ENCODE measurements at places on chromosomes 1 and 21.

DNA sequence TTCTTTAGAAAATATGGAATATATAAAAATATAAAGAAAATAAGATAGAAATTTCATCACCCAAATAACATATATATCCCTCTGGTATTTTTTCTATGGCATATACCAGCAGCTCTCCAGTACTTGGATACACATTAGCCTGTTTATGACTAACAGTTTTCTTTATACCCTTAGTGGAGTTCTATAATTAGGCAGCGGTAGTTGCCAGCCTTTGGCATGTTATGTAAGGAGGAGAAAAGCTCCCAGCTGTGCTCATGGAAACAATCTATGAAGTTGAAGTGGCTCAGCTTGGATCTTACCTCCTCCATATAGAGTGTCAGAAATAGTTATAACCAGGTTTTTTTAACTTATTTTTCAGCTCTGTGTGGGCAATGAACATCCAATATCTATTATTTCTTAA, 1636.8 kb downstream of the AMY1C start:
- DNase-seq: no peak

DNA sequence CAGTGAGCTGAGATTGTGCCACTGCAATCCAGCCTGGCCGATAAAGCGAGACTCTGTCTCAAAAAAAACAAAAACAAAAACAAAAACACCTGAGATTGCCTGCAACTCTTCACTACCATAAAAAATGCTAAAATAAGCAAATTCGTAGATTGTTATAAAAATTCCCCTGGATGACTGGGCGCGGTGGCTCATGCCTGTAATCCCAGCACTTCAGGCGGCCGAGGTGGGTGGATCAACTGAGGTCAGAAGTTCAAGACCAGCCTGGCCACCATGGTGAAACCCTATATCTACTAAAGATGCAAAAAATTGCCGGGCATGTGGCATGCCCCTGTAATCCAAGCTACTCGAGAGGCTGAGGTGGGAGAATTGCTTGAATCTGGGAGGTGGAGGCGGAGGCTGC, 10.7 kb downstream of the MED18 start:
- DNase-seq: no peak

- no peak for DNase-seq
Observed at GRCh38 chr1:156775799-156776198, 8.5 kb downstream of the PRCC start.

DNA sequence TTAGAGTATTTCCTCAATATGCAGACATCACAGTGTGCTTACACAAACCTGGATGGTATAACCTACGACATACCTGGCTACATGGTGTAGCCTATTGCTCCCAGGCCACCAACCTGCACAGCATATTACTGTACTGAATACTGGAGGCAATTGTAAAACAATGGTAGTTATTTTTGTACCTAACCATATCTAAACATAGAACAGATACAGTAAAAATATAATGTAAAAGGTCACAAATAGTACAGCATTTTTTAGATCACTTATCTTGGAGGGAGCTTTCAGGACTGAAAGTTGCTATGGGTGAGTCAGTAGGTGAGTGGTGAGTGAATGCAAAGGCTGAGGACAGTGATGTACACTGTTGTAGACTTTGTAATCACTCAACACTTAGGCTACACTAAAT, 492.3 kb downstream of the MRPL39 start:
- DNase-seq: no peak
